NCI-H446 (cell line): ENCODE measurements at places on chromosomes 7 and 10.

GRCh38 chr7:93817526-93817925 lies 73.0 kb downstream of the TFPI2 start:
- DNase-seq: no peak

- DNase-seq: no peak
Measured at GRCh38 chr10:48470115-48470892, 134.6 kb downstream of the ARHGAP22 start.

GRCh38 chr7:68472688-68473087 lies 1125.6 kb upstream of the AUTS2 start:
- no peak for DNase-seq

DNA sequence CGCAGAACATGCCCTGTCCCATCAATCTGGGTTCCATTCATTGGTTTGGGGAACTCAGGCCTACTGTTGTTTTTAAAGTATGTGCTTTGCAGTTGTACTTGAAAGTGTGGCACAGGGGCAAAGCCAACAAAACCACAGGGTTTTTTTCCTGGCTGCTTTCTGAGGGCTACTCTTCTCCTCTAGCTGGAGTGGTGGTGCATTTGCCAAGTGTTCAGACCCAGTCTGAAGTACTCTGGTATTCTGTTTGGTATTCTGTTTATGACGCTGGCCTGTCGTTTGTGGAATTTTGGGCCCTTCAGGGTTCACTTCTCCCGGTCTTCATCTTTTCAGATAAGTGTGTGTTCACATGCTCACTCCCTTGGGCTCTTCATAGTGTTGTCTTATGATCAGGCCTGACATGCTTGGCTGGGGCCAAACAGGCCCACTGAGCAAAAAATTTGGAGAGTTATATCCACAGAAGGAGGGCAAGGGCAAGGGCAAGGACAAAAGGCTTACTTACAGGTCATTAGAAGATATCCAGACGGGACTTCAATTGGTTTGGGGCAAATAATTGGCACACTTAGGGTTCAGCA lies 26.3 kb downstream of the SLC26A4 start:
- DNase-seq: no peak

- DNase-seq: no peak
Measured at GRCh38 chr10:14571866-14572507, 202.7 kb downstream of the FAM107B start.

- peak; percentile 26 for DNase-seq
Measured at GRCh38 chr10:74008212-74008731, 10.4 kb downstream of the VCL start.

DNA sequence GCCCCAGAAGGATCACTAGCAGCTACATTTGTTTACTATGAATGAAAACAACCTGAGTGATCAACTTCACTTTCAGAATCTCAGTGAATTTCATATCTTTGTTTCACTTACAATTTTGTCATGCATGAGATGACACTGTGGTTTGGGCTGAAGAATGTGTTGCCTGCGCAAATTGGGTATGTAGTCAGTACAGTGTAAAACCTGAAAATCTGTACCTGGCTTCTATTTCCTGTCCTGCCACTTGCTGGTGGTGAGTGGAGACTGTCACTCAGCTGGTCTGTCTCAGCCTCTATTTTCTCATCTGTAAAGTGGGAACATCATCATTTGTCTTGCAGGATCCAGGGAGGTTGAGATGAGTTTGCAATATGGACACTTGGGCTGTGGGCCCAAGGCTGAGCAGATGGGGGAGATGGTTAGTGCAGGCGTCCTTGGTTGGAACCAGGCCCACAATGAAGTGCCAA lies 118.0 kb downstream of the WDFY4 start:
- no peak for DNase-seq

DNA sequence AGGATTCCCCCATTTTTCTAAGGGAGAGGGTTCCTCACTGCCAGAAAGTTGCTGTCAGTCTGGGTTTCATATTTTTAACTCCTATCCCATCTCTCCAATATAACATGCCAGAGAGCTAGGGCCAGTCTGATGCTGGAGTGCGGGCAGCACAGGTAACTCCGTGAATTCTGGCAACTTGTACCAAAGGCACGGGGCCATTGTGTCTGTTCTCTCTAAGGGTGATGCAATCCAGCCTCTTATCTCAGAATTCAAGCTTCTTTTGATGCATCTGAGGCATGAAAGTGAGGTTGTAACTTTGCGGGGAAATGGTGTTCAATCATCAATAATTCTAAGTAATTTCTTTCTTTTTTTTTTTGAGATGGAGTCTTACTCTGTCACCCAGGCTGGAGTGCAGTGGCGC lies 1074.4 kb downstream of the TYW1 start:
- no peak for DNase-seq

DNA sequence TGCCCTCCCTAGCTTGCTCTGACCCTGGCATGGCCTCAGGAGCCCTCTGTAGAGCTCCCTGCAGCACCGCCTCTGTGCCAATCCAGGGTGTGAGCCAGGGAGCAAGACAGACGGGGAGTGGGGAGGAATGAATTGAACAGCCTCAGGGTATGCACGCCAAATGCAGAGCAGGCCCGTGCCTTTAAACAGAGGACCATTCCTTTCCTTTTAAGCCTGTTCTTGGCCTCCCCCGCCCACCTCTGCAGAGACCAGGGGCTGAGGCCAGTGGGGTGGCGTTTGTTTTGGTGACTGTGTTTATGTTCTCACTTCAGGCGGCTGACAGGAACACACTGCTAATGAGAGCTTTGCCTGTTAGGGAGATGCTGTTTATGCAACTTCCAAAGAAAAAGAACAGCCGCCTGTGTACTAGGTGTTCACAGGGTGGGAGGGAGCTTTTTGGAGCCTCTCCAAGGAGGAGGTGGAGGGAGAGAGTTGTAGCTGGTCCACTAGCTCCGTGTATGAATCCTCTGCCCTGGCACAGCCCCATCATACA lies 528.1 kb upstream of the DPP6 start:
- DNase-seq: no peak

- DNase-seq: no peak
Measured at GRCh38 chr7:149369497-149369896, 91.4 kb downstream of the ZNF777 start.

GRCh38 chr7:147438216-147438615 lies 1152.3 kb upstream of the C7orf33 start:
- no peak for DNase-seq
